ENCODE measurements at places on chromosomes 1 and 21.
A peak's percentile ranks its signal among the peaks of the same experiment; 100 is the strongest.

GRCh38 chr1:230957580-230957989 lies 21.1 kb downstream of the TTC13 start:
- DNase-seq = no peak

DNA sequence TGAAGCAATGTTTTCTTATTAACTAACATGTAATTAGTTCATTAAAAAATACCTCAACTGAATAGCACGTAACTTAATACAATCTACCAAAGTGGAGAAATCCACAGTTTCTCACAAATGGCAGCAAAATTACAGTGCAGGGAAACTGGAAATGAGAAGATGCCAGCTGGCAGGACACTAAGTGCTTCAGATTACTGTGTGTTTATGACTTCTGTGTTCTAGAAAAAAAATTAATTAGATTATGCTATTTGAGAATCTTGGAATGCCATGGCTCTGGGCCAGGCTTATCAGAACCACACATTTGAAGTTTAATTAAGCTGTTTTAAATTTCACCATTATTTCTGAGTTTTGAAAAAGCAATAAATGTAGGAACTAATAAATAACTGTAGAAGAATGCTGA lies 357.6 kb downstream of the TGFB2 start:
- DNase-seq = no peak

DNA sequence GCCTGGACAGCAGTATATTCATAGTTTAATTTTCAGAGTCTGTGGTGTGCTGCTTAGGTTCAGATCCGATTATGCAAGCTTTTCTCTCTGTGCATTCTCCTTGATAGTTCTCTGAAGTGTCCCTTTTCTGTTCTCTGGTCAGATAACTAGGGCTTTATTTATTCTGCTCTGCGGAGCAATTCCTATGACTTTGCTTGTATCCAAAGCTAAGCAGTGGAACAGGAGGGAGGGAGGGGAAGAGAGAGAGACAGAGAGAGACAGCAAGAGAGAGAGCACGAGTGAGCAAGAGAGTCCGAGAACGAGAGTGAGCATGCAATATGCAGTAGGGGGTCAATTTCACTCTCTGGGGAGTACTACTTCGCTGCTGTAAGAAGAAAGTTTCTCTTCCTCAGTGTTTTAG lies 113.3 kb downstream of the XPR1 start:
- DNase-seq = no peak

DNA sequence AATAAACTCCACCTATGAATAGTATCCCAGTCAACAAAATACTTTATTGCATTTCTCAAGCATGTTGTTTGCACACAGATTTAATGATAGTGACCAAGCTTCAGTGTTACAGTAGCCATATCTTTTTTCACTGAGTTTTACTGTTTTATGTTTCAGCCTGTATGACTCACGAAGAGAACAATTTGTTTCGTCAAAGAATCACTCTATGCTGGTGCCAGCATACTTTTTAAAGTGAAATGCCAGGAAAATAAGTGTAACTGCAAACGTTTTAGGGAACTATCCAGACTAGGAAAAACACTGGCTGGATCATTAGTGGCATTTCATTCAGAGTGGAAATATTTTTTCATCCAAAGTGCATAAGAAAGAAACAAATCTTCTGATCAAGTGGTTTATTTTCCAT lies 210.8 kb downstream of the COL11A1 start:
- DNase-seq = no peak

DNA sequence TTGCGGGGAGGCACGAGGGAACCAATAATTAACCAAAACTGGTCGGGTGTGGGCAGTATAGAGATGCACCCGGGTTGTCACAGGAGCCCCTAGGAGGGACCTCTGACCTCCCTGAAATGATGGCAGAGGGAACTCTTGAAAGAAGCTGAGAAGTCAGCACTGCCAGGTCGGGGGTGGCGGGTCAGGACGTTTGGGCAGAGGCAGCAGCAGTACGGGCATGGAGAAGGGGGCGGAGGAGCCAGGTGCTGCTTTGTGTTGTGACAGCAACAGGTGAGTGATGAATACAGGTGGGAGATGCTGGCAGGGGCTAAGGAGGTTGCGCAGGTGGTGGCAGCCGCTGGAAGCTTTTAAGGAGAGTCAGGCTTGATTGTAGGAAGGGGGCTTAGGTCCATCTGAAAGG lies 11.7 kb downstream of the TNFRSF1B start:
- no peak for DNase-seq

DNA sequence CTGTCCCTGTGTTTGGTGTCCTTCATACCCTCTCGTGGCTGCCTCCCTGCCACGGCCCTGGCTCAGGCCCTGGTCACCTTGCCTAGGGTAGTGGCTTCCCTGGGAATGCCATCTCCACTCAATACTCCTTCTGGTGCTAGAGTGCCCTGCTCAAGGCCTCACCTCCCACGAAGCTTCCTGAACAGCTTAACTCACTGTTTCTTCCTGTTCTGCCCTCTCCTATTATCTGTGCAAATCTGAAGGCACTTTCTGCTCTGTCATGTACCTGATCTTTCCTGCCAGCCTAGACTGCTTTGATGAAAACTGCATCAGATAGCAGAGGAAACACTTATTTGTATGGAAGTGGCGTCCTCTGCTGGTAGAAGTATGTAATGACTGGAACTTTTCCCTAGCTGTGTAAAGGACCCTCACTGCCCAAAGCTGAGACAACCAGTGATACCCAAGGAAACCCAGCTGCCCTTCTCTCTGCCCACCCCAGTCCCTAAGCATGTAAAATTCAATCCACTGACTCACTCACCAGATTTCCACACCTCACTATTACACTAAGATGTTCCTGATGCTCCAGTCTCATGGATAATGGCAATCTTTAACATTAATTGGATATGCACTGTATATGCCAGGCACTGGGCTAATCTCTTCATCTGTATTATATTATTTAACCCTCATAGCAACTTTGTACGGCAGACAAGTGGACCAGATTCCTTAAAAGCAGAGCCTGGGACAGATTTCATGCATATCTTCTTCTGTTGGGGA lies 36.2 kb upstream of the BTG2 start:
- peak; percentile 62 for DNase-seq

- no peak for DNase-seq
These were observed 19.4 kb downstream of the RHBG start for GRCh38 chr1:156388174-156389137.

- no peak for DNase-seq
These were observed 68.1 kb downstream of the STUM start for GRCh38 chr1:226616636-226617035.

GRCh38 chr1:39525366-39526165 lies 34.1 kb downstream of the BMP8A start:
- DNase-seq = no peak

DNA sequence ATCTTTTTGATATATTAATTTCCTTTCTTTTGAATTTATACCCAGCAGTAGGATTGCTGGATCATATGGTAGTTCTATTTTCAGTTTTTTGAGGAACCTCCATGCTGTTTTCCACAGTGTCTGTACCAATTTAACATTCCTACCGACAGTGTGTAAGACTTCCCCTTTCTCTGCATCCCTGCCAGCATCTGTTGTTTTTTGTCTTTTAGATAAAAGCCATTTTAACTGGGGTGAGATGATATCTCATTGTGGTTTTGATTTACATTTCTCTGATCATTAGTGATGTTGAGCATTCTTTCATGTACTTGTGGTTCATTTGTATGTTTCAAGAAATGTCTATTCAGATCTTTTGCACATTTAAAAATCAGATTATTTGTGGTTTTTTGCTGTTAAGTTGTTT lies 62.4 kb upstream of the STUM start:
- DNase-seq = no peak

- DNase-seq = no peak
These were observed 37.0 kb downstream of the MATN1 start for GRCh38 chr1:30686236-30686935.

- no peak for DNase-seq
These were observed 28.9 kb upstream of the NLRP3 start for GRCh38 chr1:247387096-247387495.

DNA sequence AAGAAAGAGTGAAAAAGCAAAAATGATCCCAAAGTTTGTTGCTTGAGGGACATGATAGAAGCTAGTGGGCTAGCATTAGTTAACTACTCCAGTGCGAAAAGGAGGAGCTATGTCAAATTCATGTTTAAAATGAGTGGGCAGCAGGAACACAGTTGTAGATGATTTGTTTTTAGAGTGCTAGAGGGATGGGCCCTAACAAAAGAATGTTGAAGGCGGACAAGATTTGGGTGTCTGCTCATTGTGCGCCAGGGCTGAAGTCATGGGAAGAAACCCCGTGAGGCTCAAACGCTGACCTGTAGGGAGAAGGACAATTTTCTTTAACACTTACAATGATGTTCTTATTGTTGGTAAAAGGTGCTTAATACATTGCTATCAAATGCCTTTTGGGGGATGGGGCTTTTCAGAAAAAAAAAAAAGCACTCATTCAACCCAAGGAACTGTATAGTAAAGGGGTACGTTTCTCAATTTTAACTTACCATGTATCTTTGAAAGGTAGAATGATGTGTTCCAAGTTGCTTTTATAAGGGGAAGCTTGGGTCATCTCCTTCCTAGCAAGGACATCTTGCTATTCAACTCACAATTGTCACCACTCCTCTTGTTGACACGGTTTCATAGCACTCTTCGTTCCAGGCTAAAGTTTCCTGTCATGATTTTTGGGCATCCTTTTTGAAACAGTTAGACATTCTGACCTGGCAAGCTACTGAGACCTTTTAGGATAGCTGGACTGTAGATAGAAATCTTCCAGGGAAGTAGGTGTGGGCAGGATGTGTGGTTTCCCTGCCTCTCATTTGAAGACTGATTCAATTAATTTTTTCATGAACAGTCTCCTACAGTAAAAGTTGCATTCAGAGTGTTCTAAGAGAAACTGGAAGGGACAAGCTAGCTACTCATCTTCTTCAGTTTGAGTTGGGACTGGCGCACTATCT lies 53.0 kb upstream of the CNN3 start:
- no peak for DNase-seq

DNA sequence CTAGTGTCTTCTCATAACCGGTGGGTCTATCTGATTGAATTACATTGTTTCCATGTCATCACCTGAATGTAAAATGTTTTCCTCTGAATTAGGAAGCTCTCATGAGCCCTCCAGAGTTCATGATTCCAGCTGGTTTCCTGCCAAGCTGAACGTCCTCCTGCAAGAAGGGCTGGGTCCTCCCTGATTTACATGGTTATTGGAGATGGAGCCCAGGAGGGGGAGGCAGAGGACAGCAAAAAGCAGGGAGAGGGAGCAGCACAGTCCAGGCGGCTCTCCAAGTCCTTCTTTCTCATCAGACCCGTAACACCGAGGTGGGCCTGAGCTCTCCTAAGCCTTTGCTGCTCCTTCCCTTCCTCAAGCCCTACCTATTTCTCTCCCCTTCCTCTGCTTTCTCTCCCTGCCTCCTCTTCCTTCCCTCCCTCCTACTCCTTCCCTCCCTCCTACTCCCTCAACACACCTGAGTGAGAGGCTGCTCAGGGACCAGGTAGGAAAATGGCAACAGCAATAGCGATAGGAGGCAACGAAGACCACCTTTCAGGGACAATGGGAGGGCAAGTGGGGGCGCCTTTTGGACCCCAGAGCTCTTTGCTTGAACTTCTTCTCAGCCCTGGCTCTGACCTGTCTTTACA lies 265.9 kb downstream of the PRDM2 start:
- peak; percentile 74 for DNase-seq

DNA sequence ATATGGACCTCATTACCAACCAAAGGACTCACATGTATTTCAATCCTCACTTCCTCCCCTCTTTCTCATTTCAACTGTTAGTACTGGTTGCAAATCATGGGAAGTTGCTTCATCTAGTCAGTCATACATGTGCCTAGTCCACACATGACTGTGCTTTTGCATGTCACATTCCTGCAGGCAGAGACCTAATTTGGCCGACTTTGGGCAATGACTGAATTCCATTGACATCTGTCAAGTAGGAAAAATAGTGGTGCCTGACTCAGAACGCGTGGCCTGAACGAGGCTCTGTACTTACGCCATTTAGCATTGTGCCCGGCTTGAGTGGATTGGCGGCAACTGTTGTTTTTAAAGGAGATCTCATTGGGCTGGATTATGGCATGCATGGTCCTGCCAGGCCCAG lies 18.0 kb downstream of the PTPRU start:
- DNase-seq = no peak

DNA sequence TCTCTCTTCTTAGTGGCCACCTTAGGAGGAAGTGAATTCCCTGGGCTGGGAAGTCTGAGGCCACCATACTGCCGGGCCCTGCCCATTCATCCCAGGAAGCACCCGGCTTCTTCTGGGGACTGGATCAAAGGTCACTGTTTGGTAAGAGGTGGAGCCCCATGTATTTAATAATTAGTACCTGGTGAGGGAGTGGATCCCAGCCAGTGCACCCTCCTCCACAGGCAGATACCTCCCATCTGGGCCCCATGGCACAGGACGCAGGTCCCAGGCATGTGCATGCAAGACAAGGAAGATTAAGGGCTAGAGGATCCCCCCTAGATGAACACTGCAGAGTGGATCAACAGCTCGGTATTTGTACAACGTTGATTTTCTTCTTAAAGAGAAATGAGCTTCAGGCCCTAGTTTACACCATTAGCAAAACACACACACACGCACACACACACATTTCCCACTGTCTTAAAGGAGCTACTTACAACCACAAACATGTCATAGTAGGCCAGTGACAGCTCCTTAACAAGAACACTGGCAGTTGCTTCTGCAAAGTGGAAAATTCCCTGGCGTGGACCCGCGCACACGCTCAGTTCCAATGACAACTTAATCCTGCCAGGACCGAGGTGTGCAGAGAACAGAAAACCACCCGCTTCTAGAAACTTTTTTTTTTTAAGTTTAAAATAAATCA lies 90.7 kb downstream of the MRPL37 start:
- DNase-seq = no peak

GRCh38 chr1:117001254-117001927 lies at the start of gene CD101:
TSS of gene CD101 (plus strand) at chr1:117001760. CDS start at chr1:117001818, 58 bp downstream.
- no peak for DNase-seq

DNA sequence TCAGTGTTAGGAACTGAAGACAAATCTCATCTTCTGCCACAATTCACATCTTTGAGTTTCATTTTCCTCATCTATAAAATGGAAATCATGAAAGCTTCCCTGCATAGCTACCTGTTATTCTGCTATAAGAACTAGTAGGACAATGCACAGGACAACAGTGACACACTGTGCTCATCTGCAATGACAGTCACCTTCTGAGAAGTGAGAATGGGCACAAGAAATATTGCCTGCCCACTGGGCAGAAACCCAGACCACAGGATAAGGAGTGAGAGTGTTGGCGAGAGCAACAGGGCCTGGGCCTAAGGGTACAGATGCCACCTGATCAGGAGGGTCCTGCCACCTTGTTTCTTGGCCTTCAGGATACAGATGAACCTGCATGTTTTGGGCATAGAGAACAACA lies 23.3 kb upstream of the ARTN start:
- no peak for DNase-seq

- no peak for DNase-seq
These were observed 21.0 kb downstream of the SLC37A1 start for GRCh38 chr21:42534421-42535378.

- no peak for DNase-seq
These were observed at the start of gene TMEM125 for GRCh38 chr1:43269627-43270375. TSS of gene TMEM125 (plus strand) at chr1:43269983. CDS start at chr1:43272723, 2,740 bp downstream.

Measured in type B pancreatic cell (in vitro differentiated cells).